GM12891 (cell line): ENCODE measurements at places on chromosomes 7 and 10.

- no peak for DNase-seq
Measured at GRCh38 chr10:102347236-102347828, 48.2 kb upstream of the NFKB2 start.

GRCh38 chr7:34354011-34354410 lies 304.0 kb upstream of the NPSR1 start:
- DNase-seq = no peak

DNA sequence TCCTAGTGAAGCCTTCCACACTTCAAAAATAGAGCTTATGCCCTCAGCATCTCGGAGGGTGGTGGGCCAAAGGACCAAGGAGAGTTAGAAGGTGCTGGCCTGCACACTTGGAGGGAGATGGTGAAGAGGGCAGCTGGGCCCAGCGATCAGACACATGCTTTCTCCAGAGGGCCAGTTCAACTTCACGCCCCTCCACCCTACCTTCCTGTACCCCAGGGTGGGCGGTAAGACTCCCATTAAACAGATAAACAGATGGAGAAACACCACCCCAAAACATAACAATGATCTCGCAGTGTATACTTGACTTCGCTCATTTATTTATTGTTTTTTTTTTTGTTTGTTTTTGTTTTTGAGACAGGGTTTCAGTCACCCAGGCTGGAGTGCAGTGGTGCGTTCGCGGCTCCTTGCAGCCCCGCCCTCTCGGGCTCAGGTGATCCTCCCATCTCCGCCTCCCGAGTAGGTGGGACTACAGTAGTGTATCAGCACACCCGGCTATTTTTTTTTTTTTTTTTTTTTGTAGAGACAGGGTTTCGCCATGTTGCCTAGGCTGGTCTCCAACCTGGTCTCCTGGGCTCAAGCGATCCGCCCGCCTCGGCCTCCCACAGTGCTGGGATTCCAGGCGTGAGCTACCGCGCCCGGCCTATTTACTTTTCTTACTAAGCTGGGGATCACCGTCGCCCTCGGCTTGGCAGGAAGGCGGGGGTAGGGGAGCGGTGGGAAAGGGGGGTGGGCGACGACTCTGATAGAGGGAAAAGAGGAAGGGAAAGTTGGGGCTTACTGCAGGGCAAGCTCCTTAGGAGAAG lies 1.8 kb downstream of the C10orf95 start:
- DNase-seq = no peak

DNA sequence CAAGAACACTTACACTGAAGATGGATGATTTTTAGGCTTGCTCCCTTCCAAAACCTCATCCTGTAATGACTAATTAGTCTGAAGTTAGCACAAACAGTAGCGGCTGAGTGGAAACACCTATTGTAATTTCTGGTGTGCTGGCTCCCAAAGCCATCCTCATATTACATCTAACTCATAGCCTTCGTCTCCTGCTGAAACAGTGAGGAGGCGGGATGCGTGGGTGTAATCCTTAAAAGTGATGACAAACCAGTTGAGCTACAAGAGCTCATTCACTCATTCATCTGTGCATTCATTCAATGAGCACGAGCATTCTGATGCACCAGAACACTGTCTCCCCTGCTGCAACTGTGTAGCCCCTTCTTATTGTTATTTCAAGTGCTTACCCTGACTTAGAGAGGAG lies 235.3 kb downstream of the CALN1 start:
- DNase-seq = no peak

DNA sequence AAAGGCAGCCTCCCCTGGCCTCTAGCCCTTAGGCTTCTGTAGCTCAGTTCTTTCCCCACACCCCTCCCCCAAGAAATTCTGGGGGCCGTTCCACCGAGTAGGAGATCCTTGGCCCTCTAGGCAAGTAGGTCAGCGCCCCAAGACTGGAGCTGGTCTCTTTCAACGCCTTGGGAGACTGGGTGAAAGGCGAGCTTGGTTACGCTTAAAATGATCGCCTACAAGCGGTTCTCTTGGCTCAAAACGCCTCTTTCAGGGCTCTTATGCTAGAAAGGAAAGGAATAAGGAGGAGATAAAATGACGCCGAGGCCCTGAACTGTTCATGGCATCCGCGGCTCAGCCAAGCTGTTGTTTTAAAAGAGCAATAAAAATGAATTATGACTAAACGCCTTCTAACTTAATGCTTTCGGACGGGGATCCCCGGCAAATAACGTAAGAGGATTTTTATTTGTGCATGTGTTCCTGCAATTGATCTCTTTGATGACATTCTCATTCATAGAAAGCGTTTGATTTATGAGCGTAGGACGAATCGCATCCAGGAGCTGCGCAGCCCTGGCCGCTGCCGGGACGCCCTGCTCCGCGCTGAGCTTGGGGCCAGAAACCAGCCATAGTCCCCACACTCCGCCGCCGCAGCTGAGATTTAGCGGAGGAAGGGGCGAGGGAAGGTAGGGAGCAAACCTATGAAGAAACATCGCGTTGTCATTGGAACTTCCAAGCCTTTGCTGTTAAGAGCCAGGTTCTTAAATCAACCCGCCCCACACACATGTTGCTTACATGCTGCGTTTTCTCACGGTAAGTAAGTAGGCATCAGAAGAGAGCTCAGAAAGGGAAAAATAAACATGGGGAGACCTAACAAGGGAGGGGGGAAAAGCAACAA lies 3.0 kb upstream of the HOXA1 start:
- no peak for DNase-seq

- DNase-seq = no peak
Measured at GRCh38 chr7:4768597-4769569, 6.5 kb upstream of the AP5Z1 start.

DNA sequence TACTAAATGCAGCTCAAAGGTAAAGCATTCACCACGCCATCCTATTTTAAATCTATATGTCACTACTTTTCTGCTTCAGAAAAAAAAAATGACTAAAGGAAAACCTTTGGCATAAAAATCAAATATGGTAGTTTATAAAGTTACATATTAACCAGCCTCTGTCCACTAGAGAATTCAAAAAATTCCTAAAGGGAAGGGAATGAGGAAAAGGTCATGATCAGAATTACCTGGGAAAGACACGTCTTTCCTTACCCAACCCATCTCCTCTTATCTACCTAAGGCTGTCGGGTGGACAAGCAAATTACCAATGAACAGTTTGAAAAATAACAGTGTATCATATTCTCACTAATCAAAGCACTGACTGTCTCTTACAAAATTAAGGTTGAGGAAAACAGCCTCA lies 100.7 kb upstream of the TMEM106B start:
- DNase-seq = no peak

DNA sequence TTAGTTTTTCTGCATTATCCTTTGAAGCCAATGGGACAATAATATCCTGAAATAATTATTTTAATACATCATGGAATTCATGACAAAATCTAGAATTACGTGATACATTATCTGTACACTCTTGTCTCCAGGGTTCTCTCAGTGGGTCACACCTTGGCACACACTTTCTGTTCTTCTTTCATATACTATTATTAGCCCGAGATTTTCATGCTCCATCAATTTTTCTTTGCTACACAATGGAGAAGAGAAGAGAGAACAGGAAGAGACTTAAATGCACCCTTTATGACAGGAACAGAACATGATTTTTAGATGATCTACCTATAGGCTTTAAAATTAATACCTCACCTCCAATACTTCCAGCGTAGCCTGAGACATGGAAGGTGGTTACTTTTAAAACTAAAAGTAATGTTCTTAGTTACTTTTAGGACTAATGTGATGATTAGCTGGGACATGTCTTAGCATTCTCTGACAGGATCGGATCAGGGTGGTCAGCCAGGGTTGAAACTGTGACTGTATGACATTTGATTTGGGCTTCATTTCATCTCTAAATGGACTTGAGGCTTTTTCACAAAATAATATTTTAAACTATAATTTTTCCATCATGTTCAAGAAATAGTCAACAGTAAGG lies 148.2 kb upstream of the WNT16 start:
- no peak for DNase-seq

- DNase-seq = peak; percentile 88
Measured at GRCh38 chr7:152894295-152895170, 135.0 kb downstream of the ACTR3B start.
